ENCODE measurements at places on chromosomes 2 and 18. TPM values are rescaled to one million over a fixed set of nuclear protein-coding genes. Genes with fewer than 3 reads are reported as not detected.

- DNase-seq: no peak
- no peaks in the 10 kb centered on the region for H3K27me3 ChIP-seq
- H3K4me3 ChIP-seq: no peak overlapping the region
- H3K4me1 ChIP-seq: no peaks in the 10 kb centered on the region
Measured at GRCh38 chr2:98551316-98551715, 57.0 kb downstream of the COA5 start.

GRCh38 chr2:39947294-39948015 is 168.4 kb upstream of the THUMPD2 start:
- DNase-seq: no peak
- no peak overlapping the region for H3K27ac ChIP-seq
- H3K36me3 ChIP-seq: no peaks in the 10 kb centered on the region
- no peak overlapping the region for H3K4me3 ChIP-seq

DNA sequence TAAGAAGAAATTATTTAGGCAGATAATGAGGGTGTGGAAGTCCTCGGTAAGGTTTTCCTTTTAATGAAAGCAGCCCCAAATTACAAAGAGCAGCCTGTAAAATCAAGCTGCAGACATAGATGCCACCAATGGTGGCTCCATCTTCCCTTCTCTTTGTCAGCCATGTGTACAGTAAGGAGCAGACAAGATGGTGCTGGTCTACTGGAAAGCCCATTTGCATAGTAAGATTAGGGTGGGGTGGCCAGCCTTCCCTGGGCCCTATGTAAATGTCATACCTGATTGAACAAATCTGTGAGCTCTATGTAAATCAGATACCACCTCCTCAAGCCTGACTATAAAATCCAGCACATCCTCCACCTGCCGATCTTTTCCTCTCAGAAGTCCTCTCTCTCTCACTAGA is 154.4 kb upstream of the SERTAD2 start:
- no peaks in the 10 kb centered on the region for H3K36me3 ChIP-seq
- H3K27me3 ChIP-seq: no peaks in the 10 kb centered on the region
- H3K4me3 ChIP-seq: no peak overlapping the region
- no peak overlapping the region for H3K27ac ChIP-seq
- no peaks in the 10 kb centered on the region for H3K4me1 ChIP-seq

The DSG3 gene
- not detected for total RNA-seq

The NDC80 gene
- total RNA-seq: 1.8 TPM

The CRYGC gene
- total RNA-seq: not detected

The SERPINB7 gene
- total RNA-seq: not detected

The ACOXL gene
- total RNA-seq: 37.9 TPM

All from upper lobe of left lung (tissue), 6 donors.